ENCODE measurements at places on chromosomes 3 and 15.

DNA sequence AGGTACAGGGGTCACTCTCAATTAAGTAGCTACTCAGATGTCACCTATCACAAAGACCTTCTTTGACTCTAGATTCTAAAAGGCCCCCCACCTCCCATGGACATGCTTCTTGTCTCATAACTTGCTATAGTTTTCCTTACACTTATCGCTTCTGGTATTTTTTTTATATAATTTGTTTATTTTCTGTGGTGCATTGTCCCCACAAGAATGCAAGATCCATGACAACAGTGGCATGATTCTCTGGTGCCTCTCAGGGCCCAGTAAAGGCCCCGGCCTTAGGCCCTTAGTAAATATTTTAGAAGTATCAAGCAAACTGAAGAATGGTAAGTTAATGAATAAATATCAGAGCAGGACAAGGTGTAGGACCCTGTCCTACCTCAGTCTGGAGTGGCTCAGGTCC is 248.6 kb downstream of the CBLB start:
- no peak for DNase-seq

GRCh38 chr15:91032919-91033803 is 10.8 kb upstream of the VPS33B start:
- DNase-seq: no peak

GRCh38 chr15:93165734-93166470 is 76.9 kb upstream of the RGMA start:
- DNase-seq: no peak

DNA sequence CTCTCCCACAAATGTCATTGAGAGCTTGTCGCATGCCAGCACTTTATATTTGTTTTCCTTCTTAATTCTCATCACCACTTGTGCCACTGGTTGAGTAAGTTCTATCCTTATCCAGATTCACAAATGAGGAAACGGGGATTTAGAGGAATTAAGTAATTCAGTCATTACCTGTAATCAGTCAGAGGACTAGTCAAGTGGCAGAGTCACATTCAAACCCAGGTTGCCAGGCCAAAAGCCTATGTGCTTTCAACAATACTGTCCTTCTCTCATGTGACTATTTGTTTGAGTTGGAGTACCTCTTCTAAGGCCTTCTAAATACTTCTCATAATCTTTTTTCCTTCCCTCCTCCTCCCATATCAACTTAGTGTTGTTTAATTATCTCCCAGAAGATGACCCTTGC is 76.9 kb downstream of the THRB start:
- DNase-seq: no peak

DNA sequence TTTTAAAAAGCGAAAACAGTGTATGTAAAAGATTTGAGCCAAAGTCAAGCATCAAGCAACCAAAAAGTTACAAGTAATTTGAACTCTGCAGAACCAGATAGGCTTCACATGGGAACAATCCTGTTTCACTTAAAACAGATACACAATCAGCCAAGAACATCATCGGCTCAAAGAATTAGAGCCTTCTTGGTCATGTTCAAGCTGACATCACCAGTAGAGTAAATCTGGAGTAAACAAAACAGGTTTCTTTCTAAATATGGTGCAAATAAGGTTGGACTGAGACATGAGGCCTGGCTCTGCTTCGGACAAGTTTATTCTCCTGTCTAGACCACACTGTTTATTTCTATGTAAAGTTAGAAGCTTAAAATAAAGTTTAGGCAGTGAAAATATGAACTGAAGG is 116.0 kb downstream of the GMNC start:
- DNase-seq: no peak

DNA sequence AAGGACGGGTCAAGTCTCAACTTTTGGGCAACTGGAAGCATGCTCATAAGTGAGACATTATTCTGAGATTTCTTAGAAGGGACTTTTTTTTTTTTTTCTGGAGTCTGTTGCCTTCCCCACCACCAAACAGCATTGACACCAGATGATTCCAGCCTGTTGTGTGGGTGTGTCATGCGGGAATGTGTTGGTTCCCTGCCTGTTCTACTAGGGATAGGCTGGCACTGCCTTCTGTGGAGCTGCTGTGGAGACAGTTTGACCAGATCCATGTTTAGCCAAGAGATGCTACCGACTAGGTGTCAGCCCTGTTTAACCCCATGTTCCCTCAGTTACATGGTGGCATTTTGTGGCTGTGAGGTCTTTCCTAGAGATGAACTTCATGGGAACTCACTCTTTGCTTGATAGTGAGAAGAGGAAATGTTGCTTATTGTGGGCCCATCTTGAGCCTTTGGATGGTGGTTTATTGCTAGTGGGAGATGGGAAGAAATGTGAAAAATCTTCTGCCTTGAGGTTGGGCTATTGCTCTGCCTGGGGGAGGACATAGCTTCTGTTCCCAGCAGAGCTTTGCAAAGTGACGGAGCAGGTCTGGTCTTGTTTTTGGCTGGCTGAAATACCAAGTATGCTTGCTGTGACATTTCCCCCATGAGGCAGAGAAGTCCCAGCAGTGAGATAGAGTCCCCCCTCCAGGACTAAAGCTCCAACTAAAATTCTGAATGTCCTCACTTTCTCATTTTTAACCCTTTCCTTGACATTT is 31.3 kb downstream of the TRAK1 start:
- DNase-seq: no peak

DNA sequence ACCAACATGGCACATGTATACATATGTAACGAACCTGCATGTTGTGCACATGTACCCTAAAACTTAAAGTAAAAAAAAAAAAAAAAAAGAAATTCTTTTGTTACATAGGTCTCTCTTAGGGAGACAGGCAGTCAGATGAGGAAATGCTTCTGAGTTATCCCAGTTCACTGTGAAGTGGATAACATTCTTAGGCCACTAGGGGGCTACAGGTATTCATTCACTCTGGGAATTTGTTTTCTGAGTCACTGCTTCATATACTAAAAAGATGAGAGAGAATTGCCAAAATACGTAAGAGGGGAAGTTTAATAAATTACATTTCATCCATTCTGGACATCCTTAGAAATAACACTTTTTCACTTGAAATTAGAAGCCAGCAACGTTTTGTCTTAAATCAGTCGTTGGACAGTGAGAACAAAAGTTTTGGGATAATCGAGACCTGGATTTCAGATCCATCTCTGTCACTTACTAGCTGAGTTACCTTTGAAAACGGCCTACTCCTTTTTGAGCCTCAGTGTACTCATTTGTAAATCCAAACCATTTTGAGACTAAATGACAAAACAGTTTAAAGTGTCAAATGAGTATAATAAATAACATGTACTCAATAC is 738.4 kb upstream of the ALCAM start:
- peak; percentile 56 for DNase-seq

GRCh38 chr15:40449275-40449674 is 8.5 kb downstream of the BAHD1 start:
- no peak for DNase-seq

DNA sequence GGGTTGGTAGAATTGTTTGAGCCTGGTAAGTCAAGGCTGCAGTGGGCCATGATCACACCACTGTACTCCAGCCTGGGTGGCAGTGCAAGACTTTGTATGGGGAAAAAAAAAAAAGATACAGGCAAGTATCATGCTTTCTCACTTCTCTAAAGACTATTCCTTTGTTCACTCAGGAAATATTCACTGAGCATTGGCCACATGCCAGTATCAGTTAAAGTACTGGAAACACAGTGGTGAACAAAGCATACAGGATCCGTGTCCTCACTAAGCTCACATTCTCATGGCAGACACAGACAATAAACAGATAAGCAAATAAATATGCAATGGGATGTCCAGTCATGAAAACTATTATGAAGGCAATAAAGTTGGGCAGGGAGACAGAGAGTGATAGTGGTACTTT is 5.1 kb upstream of the MTHFS start:
- DNase-seq: no peak

GRCh38 chr3:186594591-186595113 is 18.2 kb upstream of the AHSG start:
- no peak for DNase-seq

DNA sequence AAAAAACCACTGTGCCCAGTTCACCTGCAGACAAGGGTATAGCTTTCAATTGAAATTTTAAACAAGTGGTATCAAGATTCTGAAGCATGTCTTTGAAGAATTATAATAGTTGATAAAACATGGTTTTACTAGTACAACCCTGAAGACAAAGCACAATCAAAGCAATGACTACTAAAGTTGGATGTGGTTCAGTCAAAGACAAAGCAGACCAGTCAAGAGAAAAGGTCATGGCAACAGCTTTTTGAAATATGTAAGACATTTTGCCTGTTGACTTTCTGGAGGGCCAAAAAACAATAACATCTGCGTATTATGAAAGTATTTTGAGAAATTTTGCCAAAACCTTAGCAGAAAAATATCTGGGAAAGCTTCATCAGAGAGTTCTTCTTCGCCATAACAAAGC is 1393.6 kb downstream of the SI start:
- DNase-seq: no peak

GRCh38 chr3:127779747-127780146 is 42.6 kb downstream of the MGLL start:
- no peak for DNase-seq

GRCh38 chr15:35863655-35864054 is 317.7 kb upstream of the DPH6 start:
- no peak for DNase-seq

DNA sequence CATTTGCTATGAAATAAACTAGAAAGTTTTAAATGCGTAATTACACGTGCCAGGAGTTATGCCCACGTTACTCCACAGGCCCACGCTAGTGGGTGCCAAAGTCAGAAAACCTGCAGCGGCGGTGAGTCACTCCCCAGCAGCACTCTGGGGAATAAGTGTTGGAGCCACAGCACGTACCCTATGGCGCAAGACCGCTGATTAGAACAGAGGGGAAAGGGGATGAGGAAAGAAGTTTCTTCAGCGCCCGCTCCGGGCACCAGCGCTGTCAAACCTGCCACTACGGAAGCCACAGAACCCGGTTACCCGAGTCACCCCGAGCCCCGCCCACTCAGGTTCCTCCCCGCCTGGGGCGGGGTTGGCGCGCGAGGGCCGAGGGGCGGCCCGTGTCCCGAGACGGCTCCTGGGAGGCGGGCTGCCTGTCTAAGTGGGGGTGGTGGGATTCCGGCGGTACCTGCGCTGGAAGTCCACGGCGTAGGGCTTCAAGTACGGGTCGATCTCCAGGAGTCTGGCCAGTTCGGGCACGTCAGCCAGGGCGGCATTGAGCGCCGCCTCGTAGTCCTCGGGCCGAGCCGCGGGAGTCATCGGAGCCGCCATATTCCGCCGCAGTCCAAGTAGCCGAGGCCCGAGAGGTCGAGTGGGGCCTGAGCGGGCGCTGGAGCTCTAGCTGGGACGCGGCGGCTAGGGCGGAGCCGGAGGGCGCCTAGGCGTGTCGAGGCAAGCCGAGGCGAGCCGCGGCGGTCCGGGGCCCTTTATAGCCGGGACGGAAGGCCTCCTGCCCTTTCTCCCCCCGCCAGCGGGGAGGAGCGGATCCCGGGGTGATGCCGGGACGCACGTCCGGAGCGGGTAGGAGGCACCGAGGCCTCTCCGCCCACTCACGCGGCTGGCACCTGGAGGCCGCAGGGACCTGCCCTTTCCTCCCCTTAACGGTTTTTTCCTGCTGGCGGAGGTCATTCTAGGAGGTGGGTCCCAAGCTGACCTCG is at the start of gene GBE1:
Gene GBE1 (minus strand): TSS at position 722 of the 980 bp plus-strand sequence. CDS start 128 bp downstream, at position 594.
- peak; percentile 60 for DNase-seq

DNA sequence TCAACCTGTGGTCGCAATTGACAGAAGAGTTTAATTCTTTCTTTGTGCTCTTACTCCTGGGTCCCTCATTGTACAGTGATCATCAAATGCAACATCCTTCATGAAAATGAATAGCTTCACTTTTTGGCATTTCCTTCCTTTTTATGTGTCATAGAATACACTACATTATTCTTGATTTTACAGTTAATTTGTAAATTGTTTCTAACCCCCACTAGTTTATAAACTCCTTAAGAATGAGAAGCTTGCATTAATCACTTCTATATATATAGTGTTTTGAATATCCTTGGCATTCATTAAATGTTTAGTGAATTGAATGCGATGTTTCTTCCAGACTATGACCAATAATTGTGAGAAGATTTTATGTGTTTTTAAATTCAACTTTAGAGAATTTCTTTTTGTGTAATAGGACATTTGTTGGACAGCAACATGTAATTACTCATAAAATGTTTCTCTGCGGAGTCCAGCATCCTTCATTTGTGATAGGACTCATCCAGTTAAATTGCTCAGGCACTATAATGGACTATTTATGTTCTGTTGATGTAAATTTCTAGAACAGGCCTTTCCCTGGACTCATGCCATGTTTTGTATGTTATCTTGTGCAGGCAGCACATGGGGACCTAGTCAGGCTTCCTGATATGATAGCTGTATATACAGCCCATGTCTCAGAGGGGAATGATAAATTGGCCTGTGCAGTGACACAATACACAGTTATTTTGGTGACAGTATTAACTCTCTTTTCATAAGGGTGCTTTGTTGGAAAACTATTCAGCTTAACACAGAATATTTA is 51.3 kb downstream of the MBNL1 start:
- no peak for DNase-seq

DNA sequence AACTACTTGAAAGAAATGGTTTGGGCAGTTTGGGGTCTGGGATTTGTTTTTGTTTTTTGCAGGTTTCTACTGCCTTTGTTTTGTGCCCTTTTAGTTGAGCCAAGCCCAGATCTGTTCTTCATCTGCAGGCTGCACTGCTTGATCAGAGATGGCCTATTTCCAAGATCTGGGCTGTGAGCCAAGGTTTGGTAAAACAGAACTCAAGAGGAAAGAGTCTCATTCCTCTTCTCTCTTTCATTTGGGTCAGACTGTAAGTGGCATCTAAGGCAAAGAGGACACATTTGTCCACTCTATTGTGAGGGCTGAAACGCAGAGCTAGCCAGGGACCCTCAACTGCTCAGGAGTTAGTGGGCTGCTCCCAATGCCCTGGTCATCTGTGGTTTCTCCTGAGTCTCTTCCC is 104.4 kb upstream of the UBE3A start:
- DNase-seq: no peak

- DNase-seq: no peak
Observed at GRCh38 chr3:108242776-108243175, 20.6 kb upstream of the IFT57 start.

- no peak for DNase-seq
Observed at GRCh38 chr15:77487469-77487842, 66.8 kb downstream of the HMG20A start.

GRCh38 chr3:73136941-73137340 is 75.5 kb downstream of the EBLN2 start:
- no peak for DNase-seq

GRCh38 chr15:98745179-98745578 is 96.8 kb downstream of the IGF1R start:
- no peak for DNase-seq

- DNase-seq: no peak
Observed at GRCh38 chr3:165839296-165840076, 2.3 kb upstream of the BCHE start.
